ENCODE measurements at places on chromosomes 5 and 9.

DNA sequence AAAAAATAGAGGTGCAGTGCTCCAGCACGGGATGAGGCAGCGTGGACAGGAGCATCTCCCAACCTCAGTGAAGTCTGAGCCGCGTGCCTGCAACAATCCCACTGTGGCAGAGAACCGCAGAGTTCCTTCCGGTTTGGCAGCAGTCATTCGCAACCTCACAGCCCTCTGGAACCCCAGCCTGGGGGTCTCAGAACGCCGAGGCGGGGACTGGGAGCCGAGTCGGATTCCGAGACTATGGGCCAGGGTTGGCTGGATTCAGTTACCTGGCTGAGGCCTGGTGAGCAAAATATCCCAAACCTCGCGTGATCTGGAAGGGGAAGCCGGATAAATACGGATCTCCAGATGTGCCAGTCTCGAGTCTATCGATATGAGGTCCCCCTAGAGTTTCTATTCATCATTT is 27.0 kb downstream of the CDKN2A start:
- no peak for DNase-seq

GRCh38 chr5:14296533-14297331 is 153.6 kb downstream of the TRIO start:
- no peak for DNase-seq

- DNase-seq = no peak
These were observed 33.1 kb downstream of the CRB2 start for GRCh38 chr9:123389070-123389469.

DNA sequence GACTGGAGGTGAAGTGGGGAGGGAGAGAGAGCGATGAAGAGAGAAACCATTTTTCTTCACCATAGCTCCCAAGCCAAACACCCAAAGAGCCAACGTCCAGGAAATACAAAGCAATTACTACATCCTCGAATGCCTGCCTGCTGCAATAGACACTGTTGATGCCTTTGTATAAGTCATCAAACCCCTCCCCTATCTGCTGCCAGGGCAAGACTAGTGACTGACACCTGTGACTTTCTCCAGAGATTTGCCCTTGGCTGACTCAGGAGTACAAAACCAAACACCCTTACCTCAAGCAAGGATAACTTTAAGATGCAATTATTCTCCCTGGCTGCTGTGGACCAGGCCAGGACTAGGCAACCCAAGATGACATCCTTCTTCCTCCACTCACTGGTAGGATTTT is 81.8 kb upstream of the RASA1 start:
- DNase-seq = no peak

GRCh38 chr9:137041124-137041523 is 4.9 kb downstream of the NPDC1 start:
- no peak for DNase-seq
